ENCODE measurements at places on chromosomes 13 and 19. TPM values are rescaled to one million over a fixed set of nuclear protein-coding genes. Genes with fewer than 3 reads are reported as not detected.

The CLEC11A gene
- 4.7 TPM for polyA plus RNA-seq

DNA sequence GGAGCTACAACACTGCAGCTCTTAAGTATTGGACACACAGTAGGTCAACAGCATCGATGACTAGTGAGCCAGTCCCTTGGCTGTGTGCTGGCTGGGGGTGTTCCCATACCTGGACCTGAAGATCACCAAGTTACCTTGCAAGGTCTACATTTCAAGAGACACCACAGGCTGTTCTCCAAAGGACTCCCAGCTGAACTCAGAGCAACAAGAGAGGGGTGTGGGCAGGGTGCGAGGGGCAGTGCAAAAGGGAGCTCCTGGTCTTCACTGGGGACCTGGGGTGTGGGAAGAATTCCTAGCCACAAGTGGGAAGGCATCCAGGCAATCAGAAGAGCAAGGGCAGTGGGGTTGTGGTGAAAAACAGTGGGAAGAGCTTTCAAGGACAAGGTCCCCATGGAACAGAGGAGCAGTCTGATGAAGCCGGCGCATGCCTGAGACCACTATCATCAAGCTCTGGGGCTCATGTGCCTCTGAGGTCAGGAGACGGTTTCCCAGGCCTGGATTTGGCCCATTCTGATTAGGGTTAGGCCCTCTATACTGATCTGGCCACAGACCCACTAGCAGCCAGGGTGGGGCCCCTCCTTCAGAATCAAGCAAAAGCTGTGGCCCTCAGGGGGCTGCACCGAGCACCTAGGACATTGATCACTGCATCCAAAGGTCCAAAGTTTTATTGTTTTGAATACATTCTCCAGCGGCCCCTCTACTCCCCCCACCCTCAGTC, 4.7 kb upstream of the GSK3A start:
- DNase-seq = no peak

DNA sequence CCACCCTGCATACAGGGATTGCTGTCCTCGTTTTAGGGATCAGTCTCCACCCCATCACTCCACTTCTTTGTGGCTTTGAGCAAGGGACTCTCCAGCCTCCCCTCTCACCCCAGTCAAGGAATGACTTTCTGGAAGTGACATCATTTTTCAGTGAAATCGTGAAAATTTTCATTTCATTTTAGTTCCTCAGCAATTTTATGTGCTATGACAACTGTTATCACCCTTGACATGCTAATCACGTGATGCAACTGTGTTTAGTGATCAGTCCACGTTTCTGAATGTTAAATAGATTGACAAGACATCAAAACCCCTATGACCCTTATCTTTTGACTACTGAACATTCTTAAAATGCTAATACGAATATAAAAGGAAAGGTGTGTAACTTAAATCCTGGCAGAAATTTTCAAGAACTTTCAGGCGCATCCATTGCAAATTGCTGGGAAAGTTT, 8.0 kb downstream of the C19orf81 start:
- DNase-seq = no peak

- DNase-seq = no peak
Observed at GRCh38 chr13:91331047-91331915, 16.2 kb upstream of the MIR17HG start.

GRCh38 chr13:75670496-75670895, 34.4 kb downstream of the LMO7 start:
- no peak for DNase-seq
